ENCODE measurements at places on chromosomes 13 and 19.

DNA sequence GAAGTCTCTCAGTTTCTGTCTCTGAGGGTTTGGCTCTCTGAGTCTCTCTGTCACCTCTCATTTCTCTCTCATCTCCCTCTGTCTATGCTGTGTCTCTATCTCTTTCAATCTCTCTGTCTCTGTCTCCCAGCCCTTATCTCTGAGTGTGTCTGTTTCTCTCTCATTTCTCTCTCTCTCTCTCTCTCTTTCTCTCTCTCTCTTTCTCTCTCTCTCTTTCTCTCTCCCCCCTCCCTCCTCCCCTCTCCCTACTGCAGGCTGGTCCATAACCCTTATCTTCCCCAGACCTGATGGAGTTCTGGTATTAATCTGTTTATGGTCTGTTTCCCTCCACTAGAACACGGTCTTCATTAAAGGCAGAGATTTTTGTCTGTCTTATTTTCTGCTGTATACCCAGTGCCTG lies 1.3 kb upstream of the PVR start:
- DNase-seq = no peak

DNA sequence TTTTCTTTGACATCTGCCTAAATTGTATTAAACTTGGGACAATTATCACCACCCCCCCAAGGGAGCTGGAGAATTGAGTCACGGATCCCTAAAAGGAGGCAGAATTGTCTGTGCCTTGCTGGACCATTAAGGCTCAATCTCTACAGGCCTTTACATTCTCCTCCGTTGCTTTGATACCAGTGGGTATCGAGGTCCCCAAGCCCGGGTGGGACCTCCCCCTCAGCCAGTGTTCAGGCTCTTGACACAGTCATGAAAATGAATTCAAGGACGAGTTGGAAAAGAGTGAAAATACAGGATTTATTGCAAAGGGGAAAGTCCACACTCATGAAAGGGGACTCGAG lies 5.6 kb downstream of the PPP1R15A start:
- no peak for DNase-seq

- no peak for DNase-seq
Observed at GRCh38 chr19:18541992-18542940, 1.1 kb downstream of the FKBP8 start.

- no peak for DNase-seq
Observed at GRCh38 chr19:1811472-1811894, 593 bp downstream of the ATP8B3 start.

- no peak for DNase-seq
Observed at GRCh38 chr19:50779504-50780457, 9.5 kb downstream of the GPR32 start.

GRCh38 chr13:110070511-110071120 lies 236.3 kb downstream of the COL4A1 start:
- no peak for DNase-seq

DNA sequence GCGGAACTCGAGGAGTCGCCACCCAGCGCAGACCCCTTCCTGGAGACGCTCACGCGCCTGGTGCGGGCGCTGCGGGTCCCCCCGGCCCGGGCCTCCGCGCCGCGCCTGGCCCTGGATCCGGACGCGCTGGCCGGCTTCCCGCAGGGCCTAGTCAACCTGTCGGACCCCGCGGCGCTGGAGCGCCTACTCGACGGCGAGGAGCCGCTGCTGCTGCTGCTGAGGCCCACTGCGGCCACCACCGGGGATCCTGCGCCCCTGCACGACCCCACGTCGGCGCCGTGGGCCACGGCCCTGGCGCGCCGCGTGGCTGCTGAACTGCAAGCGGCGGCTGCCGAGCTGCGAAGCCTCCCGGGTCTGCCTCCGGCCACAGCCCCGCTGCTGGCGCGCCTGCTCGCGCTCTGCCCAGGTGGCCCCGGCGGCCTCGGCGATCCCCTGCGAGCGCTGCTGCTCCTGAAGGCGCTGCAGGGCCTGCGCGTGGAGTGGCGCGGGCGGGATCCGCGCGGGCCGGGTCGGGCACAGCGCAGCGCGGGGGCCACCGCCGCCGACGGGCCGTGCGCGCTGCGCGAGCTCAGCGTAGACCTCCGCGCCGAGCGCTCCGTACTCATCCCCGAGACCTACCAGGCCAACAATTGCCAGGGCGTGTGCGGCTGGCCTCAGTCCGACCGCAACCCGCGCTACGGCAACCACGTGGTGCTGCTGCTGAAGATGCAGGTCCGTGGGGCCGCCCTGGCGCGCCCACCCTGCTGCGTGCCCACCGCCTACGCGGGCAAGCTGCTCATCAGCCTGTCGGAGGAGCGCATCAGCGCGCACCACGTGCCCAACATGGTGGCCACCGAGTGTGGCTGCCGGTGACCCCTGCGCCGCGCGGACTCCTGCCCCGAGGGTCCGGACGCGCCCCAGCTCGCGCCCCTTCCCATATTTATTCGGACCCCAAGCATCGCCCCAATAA lies 2.3 kb downstream of the AMH start:
- no peak for DNase-seq

DNA sequence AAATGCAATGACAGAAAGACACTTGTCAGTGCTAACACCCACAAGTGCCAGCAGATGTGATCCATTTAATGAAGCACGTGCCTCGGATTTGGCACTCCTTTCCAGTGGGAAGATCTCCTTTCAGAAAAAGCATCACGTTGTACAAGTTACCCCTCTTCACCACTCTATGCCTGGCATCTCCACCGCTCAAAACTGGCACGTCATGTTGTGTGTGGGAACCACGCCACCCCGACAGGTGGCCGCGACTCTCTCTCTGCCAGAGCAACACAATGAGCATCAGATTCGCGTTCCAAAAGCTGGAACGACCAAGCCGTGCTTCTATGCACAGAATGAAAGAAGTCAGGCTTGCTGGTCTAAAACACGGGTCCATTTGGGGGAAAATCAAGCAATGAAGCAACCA lies 24.3 kb downstream of the TMTC4 start:
- peak; percentile 97 for DNase-seq

- peak; percentile 23 for DNase-seq
Observed at GRCh38 chr13:44045180-44045562, 165.5 kb downstream of the LACC1 start.

GRCh38 chr13:95192998-95193397 lies 108.3 kb downstream of the ABCC4 start:
- DNase-seq = no peak

GRCh38 chr19:43446746-43447489 lies 18.5 kb downstream of the LYPD3 start:
- DNase-seq = peak; percentile 58

DNA sequence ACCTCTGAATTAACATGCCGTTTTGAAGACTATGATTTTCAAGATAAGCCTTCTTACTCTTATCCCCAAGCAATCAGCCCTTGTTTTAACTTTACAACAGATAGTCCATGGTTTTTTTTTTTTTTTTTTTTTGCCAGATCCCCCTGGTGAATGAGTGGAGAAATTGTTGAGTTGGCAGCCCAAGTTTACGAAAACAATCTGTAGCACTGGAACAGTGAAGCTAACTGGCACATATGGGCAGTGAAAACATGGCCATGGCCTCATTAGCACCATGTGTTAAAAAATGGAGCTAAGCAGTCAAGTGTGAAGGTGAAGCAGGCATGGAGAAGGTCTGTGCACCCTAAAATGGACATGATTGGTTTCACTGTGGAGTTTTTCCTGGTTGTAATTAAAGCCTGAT lies 812.1 kb upstream of the MIR17HG start:
- no peak for DNase-seq

- no peak for DNase-seq
Observed at GRCh38 chr19:42501733-42502132, 26.5 kb downstream of the CEACAM1 start.

DNA sequence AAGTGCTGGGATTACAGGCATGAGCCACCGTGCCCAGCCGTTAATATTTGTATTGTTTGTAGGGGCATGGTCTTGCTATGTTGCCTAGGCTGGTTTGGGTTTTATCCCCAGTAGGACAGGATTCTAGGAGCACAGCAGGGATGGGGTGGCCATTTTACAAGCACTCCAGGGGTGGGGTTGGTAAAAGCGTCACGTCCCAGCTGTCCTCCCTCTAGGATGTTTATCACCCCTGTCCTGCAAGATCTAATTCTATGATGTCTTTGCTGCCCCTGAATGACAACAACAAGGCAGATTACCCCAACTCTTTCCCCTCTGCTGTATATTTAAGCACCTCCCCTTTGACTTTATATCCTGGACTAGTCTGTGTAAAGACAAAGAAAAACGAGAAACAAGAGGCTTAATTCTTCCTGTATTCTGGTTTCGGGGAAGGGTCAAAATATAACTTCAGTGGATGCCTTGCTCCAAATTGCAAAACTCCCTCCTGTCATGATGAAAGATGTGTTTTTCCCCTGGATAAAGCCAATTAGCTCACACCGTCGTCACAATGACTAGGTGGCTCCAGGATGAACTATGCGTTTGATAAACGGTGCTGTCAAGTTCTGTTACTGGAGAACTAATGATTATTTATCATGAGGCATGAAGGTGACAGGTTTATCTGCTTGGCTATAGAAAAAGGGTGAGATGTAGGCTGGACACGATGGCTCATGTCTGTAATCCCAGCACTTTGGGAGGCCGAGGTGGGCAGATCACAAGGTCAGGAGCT lies 27.8 kb upstream of the OR1M1 start:
- no peak for DNase-seq

DNA sequence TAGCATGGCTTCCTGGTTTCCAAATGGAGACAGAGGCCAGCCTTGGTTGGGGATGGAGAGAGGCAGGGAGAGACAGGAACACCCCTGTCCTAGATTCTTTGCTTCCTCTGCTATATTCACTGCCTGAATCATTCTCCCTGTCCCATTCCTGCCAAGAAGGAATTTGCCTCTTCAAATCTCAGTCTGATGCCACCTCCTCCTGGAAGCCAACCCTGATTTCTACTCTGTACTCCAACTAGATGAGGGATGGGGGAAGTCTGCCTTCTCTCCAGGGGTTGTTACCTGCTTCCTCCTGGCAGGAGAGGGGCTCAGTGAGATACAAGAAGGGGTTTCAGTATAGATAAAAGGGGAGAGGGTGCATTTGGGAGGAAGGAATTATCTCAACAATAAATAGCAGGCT lies 1.3 kb upstream of the ACTL9 start:
- DNase-seq = no peak

DNA sequence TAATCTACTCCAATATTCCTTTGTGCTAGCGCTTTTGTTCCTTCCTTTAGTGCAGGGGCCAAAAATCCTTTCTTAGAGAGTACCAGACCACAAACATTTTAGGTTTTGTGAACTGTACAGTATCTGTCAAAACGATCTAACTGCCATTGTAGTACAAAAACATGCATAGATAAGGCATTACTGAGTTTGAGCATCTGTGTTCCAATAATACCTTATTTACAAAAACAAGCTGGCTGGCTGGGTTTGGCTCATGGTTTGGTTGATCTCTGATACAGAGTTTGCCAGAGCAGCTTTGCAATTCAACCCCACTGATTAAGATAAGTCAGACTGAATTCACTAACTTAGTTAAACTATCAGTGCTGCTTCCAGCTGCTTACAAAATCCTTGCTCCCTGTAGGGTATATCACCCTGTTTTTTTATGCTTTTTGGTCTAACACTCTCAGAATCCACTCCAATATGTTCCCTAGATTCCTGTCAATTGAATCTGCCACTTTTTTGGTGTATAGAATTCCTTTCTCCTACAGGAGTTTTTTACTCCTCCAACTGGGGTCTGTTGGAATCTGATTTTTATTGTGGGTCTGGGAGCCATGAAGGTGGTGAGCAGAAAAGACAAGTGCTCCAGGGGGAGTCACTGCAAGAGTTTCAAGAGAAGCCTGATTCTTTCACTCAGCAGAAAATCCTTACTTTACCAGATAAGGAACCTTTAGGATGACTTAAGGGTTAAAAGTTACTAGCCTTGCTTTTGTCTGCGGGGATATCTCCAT lies 1399.4 kb downstream of the EFNB2 start:
- DNase-seq = no peak

DNA sequence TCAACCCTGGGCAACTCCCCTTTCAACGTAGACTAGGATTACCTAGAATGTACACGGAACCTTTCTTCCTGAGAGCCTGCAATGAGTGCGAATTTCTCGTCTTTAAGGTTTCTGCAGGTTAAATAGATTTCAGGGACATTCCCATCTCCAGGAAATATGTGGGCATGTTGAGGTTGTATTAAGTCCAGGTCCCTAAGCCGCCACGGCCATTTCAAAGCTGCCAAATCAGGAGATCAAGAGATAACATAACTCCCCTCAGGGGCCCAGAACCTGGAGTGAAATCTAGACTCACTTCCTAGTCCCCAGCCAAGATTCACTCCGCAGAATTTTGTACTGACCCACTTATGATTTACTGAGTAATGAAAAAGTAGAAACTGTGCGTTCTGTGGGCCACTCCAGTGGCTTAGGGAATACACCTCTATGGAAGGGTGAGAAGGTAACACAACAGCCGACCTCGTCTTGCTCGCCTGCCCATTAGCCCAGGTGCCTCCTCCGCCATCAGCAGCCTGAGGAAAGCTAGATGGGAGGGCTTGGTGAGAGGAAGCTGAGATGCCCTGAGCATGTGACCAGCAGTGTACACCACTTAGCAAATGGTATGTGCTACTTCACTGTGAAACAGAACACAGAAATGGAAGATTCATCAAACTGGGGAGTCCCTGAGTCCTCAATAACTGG lies 98.5 kb upstream of the SOX1 start:
- DNase-seq = no peak

GRCh38 chr13:62085337-62086229 lies 669.9 kb upstream of the PCDH20 start:
- no peak for DNase-seq

DNA sequence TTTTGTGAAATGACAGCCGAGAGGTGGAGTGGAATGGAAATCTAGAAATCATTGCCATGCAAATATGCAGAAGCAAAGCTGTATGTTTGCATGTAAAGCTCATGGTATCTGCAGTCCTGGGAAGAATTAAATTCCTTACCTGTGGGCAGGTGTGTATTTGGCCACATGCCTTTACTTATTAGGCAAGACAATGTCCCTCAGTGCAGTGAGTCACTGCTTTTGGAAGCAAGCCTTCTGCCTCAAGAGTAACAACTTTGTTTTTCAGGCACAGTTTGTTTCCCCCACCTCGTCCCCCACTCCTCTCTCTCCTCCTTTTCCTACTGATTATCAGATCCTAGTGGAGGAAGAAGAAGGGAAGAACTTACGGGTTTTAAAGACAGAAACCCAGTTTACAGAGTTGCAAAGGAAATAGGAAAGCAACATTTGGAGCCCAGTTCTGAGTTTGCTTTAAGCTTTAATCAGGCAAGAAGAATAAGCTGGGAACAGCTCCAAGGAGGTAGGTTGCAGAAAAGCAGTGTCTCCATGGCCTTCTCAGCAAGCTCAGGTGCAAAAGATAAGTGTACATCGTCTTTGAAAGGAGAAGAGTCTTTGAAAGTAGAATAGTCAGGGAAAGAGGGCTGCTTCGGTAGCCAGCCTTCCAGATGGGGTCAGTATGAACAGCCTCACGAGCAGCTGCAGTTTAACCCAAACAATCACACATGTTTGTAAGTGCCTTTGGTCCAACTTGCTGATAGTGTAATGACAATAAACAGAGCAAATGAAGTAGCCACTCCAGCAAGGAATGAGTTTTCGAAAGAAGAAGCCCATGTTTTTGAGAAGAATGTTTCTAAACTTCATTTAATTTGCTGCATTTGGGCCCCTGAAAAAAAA lies 190.1 kb downstream of the KLF5 start:
- no peak for DNase-seq

DNA sequence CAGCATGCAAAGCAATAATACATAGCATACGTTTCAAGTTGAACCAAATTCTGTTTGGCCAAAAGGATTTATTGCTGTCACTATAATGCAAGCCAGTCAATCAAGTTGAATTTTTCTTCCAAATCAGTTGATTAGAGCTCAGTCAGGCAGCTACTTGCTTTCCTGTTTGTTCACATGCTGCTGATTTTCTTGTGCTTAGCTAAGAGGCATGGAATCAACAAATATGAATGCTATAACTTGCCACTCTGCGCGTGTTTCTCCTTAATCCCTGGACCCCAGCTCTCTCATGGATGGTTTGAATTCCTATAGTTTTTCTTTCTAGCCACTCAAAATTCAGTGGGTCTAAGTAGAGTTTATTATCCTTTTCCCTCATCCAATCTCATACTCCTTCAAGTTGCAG lies 311.3 kb downstream of the KLF5 start:
- DNase-seq = no peak
